Testis (tissue), 5 donors: ENCODE measurements at places on chromosomes 12 and 14.

DNA sequence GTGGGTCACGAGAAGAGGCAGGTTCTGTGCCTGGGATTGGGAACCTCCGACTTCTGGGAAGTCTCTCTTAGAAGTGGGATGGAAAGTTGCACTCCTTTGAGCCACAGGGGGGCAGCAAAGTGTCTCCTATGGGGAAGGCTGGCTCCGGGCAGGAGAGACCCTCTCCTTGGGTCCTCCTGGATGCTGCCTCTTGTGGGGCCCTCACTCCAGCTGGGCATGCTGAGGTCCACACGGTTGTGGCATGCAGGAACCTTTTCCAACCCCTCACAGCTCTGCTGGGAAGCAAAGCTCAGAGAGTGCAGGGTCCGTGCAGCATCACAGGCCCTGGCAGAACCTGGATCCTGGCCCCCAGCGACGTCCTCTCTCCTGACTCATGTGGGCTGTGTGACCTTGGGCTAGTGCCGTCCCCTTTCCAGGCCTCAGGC is 17.4 kb downstream of the SDSL start:
- peak; percentile 72 for DNase-seq

- DNase-seq = peak; percentile 65
These were observed 721 bp downstream of the CABP1 start for GRCh38 chr12:120640861-120641833.

- no peak for DNase-seq
These were observed 621.0 kb downstream of the CCER1 start for GRCh38 chr12:90333939-90334338.

DNA sequence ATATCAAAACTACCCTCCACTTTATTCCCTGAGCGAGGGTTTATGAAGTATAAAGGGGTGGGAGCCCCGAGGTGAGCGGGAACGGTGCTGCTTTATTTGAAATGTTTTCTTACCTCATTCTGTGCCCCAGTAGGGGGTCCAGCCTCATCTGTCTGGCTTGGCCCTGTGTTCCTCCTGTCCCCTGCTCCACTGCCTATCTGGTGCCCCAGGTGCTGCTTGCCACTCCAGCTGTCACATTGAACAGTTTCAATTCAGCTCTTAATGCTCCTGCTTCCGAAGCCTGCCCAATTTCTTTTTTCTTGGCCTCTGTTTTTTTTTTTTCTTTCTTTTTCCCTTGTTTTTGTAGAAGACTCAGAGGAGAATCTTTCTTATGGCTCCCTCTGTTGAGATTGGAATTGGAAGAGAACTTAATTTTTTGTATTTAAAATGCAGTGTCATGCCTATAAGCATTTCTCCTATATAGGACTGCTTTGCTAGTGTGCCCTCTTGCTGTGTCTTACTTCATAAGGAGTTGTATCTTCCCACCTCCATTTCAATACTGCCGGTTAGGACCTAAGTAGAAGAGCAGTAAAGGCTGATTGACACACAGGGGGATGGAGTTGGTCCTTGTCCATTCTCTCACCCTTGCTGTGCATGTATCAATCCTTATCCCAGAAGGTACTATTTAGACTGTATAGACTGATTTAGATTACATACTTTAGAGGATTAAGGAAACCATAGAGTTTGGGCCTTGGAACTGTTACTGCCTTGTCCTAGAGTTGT is 2.3 kb downstream of the ATXN7L3B start:
- no peak for DNase-seq

DNA sequence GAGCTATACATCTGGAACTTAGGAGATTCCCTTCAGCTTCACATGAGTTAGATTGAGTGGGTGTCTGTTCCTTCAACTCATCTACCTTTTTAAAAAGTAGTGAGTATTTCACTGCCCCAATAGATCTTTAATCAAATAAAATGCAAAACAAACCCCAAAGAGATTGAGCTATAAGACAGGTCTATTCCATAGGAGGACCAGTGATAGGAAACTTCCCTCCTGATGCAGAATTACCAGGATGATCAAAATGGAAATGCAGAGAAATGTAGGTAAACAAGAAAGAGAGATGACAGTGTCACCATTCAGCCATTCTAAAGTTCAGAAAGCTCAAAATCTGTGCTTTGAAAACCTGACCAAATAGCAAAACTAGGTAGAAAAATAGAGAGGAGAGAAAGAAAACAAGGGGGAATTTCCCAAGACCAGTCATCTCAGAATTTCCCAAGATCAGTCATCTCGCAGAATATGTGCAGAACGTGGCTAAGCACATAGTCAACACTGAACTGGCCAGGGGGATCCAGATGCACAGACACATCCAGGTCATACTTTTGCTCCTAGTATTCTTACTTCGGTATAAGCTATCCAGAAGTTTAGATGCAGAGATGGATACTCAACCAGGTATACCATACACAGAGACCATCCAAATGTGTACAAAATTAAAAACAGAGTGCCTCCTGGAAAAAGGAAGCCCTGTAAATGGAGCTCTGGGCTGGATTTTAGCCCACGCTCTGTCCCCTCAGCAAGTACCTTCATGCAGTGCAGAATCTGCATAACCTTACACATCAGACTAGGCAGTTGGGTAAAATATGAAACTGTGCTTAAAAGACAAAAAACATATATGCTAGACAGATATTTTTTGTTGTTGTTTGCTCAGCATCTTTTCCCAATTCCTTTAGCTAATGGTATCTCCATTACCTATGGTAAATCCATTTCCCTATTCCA is 27.4 kb downstream of the SLC41A2 start:
- no peak for DNase-seq

DNA sequence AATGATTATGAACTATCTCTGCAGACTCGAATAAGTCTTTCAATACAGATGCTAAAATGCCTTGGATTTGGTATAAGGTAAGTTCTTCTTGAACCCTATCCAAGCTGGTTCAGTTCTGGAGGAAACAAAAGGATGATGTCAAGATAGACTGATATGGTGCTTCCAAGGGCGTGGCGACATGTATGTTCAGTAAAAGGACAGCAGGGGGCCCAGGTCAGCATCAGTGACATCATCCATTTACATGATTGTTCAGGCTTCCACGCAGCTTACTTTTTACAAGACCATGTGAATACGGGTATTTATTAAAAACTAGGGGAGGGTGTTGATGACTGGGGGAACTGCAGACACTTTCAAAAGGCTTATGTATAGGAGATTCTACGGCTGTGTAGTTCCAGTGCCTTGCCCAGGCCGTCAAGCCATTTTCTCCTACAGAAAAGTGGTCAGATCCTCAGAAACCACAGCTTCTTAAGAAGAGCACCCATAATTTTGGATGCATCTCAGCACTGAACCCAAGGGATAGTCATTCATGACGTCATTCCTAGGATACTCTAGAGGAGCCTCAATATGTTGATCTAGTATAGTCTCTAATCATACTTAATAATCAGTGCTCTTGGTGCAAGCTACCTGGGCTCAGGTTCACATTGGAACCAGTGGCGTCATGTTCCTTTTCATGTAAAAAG is 527.7 kb downstream of the FUT8 start:
- no peak for DNase-seq

DNA sequence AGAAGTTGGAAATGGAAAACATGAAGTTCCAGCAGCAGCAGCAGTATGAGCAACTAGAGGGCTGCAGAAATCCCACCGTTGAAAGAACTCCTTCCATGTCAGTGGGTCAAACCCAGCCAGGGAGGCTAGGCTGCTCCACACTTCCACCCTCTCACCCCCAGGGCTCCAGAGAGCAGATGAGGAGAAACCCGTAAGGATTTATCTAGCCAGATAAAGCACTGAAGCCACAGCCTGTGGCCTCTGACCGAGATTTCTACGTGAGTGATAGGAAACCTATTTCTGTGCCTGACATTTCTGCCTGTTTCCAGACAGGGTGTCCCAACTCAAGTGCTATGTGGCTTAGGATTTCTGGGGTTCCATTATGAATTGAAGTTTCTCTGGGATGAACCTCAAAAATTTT is 100.0 kb upstream of the EEA1 start:
- no peak for DNase-seq

DNA sequence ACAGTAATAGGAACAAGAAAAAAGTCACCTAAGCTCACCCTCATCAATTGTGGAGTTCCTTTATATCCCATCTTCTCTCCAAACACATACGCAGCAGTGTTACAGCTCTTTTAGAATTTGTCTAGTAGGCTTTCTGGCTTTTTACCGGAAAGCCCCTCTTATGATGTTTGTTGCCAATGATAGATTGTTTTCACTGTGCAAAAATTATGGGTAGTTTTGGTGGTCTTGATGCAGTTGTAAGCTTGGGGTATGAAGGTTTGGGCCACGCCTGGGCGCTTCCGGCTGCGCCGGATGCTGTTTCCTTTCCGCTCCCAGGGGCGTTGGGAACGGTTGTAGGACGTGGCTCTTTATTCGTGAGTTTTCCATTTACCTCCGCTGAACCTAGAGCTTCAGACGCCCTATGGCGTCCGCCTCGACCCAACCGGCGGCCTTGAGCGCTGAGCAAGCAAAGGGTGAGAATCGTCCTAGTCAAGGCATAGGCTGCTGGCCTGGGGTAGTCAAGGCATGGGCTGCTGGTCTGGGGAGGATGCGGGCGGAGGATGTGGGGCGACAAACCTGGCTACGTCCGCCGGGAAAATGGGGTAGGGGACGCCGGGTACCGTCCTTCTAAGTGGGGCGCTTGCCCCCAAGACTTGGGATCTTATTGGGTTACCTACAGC is at the start of the genes C12orf57 and RNU7-1:
Gene C12orf57 (plus strand): TSS at position 301 of the 659 bp plus-strand sequence. CDS start 100 bp downstream, at position 401.
Gene RNU7-1 (plus strand): TSS at position 95 of the 659 bp plus-strand sequence.
- DNase-seq = peak; percentile 78

DNA sequence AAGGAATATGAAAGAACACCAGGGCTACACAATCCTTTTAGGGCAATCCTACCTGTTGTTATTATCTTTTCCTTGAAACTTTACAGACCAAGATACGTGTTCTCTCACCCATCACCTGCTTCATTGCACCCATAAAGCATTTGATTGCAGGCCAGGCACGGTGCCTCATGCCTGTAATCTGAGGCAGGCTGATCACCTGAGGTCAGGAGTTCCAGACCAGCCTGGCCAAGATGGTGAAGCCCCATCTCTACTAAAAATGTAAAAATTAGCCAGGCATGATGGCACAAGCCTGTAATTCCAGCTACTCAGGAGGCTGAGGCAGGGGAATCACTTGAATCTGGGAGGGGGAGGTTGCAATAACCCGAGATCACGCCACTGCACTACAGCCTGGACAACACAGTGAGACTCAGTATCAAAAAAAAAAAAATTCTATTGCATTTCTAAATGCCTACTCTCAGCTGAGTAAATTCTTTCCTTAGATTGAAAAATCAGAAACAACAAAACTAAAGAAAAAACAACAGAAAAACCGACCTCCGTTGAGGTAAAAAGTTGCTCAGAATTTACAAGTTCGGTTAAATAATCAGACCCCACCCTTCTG is 183.7 kb upstream of the TMEM132C start:
- no peak for DNase-seq

- DNase-seq = peak; percentile 26
These were observed 762 bp downstream of the PPP2R5E start for GRCh38 chr14:63542231-63542999.

DNA sequence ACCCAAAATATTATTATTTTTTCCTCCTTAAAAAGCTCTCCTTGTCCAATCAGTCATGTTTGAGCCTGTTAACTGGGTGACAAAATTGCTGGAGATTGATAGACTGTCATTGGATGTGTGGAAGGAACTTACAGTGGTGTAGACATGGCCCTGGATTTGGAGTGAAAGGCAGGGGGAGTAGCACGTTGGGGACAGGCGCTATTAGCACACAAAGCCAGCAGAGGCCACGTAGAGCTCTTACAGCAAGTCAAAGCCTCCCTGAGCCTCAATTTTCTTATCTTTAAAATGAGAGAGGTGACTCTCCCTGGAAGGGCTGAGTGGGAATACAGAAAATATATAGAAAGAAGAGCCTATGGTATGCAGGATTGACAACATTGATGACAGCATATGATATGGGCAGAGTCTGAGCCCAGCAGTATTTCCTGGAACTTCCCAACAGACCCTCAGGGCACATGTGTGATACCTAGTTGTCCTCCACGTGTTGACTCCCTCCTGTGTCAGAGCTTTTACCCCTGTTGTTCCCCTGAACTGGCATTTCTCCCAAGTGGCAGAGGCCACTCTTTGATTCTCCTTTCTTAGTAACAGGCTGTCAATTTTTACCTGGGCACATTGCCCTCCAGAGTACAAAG is 504.9 kb downstream of the VRK1 start:
- no peak for DNase-seq

DNA sequence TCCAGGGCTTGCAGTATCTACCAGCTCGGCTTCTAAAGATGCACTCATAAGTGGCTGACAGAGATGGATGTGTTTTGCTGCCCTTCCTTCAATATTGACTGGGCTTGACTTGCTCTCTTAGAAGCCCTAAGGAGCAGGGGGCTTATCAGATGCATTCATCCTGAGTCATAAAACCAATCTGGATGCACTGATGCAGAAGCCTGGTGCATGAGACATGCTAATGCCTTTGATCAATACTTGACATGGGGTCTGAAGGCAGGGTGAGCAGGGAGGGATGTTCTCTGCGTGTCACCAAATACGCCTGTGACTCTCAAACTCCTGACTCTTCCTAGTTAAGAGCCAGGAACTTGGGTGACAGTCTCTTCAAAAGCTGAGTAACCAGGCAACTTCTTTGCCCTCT is 77.8 kb upstream of the HSPB8 start:
- no peak for DNase-seq

DNA sequence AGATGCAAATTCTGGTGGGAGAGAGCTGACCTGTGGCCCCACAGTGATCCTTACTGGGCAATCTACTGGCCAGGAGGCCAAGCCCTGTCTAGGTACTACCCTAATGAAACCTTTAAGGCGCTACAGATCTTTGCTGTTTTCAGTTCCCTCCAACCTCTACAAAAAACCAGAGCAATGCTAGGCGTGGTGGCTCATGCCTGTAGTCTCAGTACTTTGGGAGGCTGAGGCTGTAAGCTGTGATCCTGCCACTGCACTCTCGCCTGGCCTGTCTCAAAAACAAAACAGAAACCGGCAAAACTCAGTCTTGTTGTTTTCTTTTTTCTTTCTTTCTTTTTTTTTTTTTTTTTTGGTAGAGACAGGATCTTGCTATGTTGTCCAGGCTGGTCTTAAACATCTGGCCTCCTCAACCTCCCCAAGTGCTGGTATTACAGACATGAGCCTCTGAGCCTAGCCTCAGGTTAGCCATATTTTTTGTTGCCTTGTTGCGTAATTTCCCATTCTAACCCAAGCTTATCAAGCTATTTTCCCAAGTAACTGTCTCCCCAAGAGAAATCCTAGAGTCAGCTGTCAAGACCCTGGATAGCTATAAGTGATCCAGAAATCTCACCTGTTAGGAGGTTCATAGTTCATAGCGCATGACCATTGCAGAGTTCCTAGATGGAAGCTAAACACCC is 2.8 kb downstream of the ETFBKMT start:
- DNase-seq = no peak
